Effector CD4-positive, alpha-beta T cell (primary cell): ENCODE measurements at places on chromosomes 2 and 18.

GRCh38 chr18:9809697-9810096 lies 76.1 kb upstream of the TXNDC2 start:
- DNase-seq: no peak

DNA sequence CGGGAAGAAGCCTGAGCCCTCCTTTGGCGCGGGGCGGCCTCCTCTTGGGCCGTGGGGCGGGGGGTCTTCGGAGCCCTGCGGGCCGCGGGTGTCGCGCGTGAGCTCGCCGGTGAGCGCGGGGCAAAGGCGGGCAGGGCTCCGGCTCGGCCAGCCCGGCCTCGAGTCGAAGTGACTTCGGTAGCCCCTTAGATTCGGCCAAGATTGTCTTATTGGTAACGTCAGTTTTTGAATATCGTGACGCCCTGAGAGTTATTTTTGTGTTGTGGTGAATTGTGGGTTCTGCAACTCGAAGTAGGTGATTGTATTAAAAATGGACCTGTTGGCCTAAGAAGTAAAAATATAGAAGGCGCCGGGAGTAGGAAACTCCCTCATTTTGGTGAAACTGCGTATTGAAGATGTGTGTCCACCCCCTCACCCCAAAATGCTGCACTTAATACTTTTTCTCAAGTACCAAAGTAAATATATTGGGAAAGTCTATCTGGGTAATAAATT lies 669 bp downstream of the MARCHF7 start:
- no peak for DNase-seq

DNA sequence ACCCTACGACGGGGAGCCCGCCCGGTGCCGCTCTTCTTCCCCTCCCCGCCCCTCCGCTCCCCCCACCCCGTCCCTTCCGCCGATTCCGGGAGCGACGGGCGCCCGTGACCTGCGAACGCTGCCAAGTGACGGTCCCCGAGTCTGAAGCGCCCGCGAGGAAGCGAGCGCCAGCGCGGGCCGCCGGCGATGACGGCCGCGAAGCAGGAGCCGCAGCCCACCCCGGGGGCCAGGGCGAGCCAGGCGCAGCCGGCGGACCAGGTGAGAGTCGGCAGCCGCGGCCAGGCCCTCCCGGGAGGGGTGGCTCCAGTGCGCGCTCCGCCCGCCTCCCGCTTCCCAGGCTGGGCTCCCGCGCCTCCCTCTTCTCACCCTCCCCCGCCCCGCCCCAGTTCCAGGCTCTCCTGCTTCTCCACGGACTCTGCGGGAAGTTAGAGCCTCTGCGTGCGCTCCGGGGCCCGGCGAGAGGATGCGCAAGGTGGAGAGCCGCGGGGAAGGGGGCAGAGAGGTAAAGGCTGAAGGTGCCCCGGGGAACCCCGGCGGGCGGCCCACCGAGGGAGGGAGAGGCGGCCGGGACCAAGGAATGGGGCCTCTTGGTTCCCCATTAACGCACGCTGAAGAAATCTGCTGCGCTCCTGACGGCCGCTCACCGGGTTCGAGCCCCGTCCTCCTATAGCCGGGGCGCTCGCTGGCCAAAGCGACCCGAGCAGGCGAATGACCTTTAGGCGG lies 719.5 kb downstream of the DPP10 start:
- DNase-seq: no peak

DNA sequence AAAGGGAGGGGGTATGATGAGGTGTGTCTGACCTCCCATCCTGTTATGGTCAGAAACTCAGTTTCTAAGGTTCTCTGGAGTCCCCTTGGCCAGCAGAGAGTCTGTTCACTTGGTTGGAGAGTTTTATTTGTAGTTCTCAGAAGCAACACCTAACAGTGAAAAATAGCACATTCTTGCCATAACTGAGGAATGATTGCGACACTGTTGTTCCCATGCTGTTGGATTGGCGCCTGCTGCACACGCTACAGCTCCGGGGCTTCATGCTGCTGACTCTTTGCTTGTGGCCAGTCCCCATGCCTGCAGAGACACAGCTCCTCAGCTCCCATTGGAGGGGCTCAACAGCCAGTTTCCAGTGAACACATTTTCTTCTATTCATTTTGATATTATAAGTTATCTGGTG lies 42.1 kb downstream of the TPGS2 start:
- no peak for DNase-seq

DNA sequence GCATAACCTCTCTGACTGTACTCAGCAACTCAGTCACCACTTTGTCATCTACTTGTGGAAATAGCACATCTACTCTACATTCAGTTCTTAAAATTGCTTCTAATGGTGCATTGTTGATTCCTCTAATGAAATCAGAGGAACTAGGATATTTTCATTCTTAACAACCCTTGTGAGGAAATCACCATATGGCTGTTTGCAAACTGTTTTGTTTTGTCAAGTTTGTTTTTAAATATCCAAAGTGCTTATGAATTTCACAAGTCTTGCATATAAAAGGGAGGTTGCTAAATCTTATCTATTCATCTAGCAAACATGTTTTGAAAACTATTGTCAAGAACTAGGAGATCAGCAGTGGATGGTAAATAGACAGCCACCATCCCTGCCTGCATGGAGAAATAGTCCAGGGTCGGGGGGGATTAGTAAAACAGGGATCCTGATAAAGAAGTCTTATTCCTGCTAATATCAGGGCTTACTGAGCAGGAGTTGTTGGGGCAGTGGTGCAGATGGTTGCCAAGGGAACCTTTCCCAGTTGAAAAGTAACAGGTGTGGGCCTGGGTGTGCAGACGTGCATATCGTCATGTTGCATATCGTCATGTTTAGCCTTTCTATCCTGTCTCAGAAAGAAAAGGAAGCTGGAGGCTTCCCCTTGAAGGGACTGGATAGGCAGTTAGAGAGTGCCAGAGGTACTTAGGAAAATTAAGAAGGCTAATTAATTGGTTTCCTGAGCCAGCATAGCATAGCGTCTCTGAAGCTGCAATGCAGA lies 7.5 kb upstream of the MYO3B start:
- DNase-seq: no peak

DNA sequence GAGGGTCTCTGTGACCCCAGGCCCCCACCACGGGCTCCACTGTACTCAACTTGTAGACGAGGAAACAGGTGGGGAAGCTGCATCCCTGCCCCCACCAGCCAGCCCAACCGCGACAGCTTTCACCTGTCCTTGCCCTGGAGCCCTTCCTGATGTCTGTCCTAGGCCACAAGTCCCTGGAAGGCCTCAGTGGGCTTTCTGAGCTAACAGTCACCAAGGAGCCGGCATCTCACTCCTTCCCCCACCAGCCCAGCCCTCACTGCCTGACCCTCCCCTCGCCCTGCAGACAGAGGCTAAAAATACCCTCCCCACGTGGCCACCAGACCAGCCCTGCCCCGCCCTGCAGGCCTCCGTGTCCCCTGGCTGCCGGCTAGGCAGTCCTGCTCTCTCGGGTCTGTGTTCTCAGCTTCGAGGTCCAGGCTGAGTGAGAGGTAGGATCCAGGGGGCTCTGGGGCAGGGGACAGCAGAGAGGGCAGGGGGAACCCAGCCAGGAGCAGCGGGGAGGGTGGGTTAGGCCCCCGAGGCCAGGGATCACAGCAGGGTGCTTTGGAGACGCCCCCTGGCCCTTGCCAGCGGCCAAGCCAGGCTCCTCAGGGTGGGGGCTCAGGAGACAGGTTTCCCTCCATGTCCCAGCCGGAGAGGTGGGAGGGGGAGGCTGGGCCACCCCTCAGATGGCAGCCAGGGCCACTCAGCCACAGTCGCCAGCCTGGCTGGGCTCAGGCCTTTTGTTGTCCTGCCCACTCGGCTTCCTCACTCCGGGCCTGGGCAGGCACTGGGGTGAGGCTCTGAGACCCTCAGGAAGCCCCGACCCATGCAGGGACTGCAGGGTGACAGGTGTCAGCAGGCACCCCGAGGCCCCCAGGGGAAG lies at the start of gene KLHL30:
Gene KLHL30 (plus strand): TSS at position 338 of the 865 bp plus-strand sequence. CDS start 2,087 bp downstream, outside the sequence.
- DNase-seq: no peak

DNA sequence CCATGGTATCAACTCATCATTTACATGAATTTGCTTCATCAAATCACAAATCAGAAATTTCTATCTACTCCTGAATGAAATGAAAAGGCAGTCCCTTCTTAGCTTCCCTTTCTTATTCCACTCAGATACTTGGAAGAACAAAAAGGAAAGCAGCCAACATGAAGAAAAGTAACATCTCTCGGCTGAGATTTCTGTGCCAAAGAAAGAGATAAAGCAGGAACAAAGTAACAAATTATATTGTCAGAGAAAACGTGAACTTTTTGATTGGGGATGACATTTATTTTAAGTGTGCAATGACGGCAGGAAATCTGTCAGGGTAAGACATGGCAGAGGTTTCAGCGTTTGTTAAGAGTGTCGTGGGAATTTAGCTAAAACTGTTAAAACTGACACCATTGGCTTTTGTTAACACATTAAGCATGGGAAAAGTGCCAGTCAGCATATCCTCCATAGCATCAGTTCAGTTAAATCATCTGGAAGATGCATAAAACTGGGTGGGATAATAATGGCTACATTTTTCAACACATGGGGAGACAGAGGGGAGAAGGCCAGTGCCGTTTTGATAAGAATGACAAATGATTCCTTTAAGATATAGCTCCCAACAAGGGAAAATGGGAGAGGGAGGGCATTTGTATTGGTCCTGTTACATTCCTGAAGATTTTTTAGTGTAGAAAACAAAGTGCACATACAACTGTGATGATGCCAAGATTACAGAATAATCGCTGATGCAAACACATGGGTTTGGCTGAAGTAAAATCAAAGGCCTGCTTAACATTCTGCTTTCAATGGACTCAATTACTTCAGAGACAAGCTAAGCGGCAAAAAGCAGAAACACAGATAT lies 211.6 kb downstream of the ZNF521 start:
- no peak for DNase-seq

- no peak for DNase-seq
These were observed at the start of gene NOSTRIN for GRCh38 chr2:168801961-168802858. NOSTRIN (plus strand) TSS chr2:168802637; CDS start chr2:168802647, 10 bp downstream.

- no peak for DNase-seq
These were observed 517.2 kb upstream of the ACVR2A start for GRCh38 chr2:147327613-147328012.

DNA sequence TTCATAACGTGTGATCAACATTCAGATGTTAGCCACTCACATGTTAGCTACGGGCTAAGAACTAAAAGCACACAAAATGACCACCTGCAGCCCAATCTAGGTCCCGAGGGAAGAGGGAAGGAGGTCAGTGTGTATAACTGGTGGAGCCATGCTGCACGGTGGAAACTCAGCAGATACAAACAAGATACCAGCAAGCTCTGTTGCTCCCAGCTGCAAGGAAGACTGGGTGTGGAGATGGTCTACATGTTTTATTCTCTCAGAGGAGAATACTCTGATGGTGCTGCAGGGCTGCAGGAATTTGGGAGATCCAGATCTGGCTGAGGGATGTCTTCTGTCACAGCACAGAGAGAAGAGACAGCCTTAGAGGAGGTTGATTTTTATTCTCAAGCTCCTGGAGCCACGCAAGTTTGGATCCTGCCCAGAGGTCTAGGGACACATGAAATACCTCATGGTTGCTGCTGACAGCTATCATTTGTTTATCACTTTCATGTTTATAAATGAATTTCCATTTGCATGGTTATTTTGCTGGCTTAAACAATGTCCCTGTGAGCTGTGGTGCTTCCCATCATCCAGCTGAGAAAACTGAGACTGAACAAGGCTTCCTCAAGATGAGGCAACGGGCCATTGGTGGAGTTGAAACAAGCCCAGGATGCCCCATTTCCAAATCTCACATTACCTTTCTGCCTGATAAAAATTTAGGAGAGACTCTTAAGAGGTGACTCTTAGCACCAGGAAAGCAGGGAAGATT lies 30.9 kb downstream of the RNF144A start:
- no peak for DNase-seq

GRCh38 chr2:136032817-136033535 lies 47.5 kb upstream of the DARS1 start:
- no peak for DNase-seq

DNA sequence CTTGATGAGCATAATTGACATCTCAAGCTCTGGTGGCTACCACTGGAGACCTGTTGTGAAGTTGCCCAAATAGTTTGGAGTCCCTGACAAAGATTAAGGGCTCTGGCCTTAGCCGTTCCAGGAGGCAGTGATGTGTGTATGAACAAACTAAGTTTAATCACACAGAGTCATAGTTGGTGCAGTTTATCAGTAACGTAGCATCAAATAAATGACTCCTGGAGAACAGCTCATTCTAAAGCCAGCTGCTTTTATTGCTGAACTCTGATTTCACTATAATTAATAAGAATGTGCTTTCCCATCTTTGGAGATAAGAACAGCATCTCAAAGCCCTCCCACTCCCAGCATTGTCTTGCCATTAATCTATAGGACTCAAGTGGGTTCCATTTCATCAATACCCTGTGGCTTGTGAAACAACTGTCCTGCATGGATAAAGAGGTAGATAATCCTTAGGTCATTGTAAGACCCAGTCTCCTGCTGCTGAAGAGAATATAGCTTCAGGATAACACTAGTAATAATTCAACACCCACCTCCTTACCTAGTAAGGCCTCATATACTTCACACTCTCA lies 211.4 kb upstream of the THUMPD2 start:
- DNase-seq: no peak
